KG1 (cell line): ENCODE measurements at places on chromosomes 16 and 17.

- DNase-seq: no peak
These were observed 14.6 kb downstream of the NUDT7 start for GRCh38 chr16:77736879-77737278.

DNA sequence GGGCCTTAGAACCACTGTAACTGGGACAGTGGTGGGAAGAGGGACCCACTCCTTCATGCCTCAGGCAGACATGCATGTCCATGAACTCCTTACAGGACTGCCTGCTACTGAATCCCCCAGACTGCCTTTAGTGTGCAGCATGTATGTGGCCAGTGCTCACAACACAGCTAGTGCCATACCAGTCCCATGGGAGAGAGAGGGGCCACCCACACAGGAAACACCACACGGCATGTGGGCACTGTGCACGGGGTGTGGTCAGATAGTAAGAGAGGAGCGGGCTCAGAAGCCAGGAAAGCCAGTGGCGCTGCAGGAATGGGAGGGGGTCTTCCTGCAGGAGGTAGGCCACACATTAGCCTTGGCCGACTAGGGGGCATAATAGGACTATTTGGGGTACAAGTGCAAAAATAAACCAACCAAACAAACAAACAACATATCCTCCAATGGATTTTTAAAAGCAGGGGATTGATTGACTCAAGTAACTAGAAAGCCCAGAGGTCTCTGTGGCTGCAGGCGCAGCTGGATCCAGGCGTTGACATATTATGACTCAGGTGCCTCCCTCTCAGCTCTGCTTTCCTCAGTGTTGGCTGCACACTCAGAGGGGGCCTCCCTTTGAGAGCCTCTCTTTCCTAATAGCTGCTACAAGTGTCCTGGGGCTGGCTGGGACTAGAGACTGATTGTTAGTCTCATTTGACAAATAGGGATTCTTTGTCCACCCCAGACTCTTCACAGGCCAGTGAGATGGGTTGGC is 104.4 kb downstream of the AMFR start:
- DNase-seq: no peak

DNA sequence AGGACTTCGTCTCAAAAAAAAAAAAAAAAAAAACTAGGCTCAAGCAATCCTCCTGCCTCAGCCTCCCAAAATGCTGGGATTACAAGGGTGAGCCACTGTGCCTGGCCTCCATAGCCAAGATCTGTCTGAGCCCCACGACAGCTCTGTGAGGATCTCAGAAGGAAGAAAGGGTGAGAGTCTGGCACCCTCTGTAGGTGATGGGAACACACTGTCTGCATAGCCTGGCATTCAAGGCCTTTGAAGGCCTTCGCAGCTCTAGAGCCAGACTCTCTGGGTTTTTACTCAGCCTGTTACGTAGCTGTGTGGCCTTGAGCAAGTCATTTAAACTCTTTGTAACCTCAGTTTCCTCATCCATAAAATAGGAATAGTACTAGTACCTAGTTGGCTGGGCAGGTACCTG is 6.3 kb upstream of the XPO6 start:
- no peak for DNase-seq

GRCh38 chr16:67928561-67929364 is 2.9 kb downstream of the CTRL start:
- no peak for DNase-seq

- DNase-seq: no peak
These were observed 6.3 kb upstream of the MNT start for GRCh38 chr17:2406903-2407790.
